Activated CD8-positive, alpha-beta memory T cell treated with anti-CD3 and anti-CD28 coated beads for 36 hours (primary cell): ENCODE measurements at places on chromosomes 11 and 22. TPM values are rescaled to one million over a fixed set of nuclear protein-coding genes. Genes with fewer than 3 reads are reported as not detected.

DGCR6 gene
- total RNA-seq, result 1.4 TPM

CRYBB3 gene
- not detected for total RNA-seq

SLC15A3 gene
- total RNA-seq, result 2.3 TPM

RTN4RL2 gene
- 0.36 TPM for total RNA-seq

CARD10 gene
- 0.29 TPM for total RNA-seq

RBMXL2 gene
- total RNA-seq, result not detected

AIFM3 gene
- 0.08 TPM for total RNA-seq

IFITM1 gene
- 97.5 TPM for total RNA-seq

CARD18 gene
- not detected for total RNA-seq

CASP5 gene
- not detected for total RNA-seq

ACO2 gene
- total RNA-seq, result 111 TPM

GGT1 gene
- total RNA-seq, result 40.5 TPM

SCGB1A1 gene
- not detected for total RNA-seq

SAA4 gene
- not detected for total RNA-seq

NAALAD2 gene
- not detected for total RNA-seq
